Left renal cortex interstitium (tissue), 4 donors: ENCODE measurements at places on chromosomes 12 and 14. TPM values are rescaled to one million over a fixed set of nuclear protein-coding genes. Genes with fewer than 3 reads are reported as not detected.

- no peak for DNase-seq
Measured at GRCh38 chr12:87981495-87981894, 47.7 kb downstream of the C12orf50 start.

- DNase-seq = no peak
Measured at GRCh38 chr14:70121521-70121920, 67.2 kb downstream of the SLC8A3 start.

GYS2 gene
- polyA plus RNA-seq = 0.32 TPM

- no peak for DNase-seq
Measured at GRCh38 chr14:35414365-35414764, 9.8 kb upstream of the NFKBIA start.

GRCh38 chr14:22106700-22107697 lies 433.4 kb upstream of the OR4E1 start:
- no peak for DNase-seq

DHH gene
- polyA plus RNA-seq = 0.55 TPM

DNA sequence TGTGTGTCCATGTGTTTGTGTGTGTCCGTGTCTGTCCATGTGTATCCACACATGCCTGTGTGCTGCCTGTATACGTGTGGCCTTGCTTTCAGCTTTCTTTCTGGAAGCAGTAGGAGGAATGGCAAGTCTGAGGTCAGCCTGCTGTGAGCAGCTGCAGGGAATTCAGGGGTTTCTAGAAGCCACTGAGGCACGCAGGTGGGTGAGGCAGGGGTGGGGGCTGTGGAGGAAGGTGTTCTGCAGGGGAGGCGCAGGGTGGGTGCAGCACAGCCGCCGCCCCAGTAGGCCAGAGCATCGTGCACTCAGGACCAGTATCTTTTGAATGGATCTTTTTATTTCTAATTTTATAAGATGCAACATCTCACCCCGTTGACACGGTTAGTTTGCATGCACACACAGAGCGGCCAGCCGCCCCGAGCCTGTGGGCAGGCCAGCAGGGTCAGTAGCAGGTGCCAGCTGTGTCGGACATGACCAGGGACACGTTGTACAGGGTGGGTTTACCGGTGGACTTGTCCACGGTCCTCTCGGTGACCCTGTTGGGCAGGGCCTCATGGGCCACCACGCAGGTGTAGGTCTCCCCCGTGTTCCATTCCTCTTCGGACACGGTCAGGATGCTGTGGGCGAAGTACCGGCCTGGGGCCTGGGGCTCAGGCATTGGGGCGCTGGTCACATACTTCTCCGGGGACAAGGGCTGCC lies 327.7 kb downstream of the TMEM121 start:
- no peak for DNase-seq
